Aorta (tissue), 5 donors: ENCODE measurements at places on chromosomes 5 and 9.

GRCh38 chr9:87793292-87793691 lies 67.4 kb downstream of the CTSL start:
- no peak for DNase-seq

DNA sequence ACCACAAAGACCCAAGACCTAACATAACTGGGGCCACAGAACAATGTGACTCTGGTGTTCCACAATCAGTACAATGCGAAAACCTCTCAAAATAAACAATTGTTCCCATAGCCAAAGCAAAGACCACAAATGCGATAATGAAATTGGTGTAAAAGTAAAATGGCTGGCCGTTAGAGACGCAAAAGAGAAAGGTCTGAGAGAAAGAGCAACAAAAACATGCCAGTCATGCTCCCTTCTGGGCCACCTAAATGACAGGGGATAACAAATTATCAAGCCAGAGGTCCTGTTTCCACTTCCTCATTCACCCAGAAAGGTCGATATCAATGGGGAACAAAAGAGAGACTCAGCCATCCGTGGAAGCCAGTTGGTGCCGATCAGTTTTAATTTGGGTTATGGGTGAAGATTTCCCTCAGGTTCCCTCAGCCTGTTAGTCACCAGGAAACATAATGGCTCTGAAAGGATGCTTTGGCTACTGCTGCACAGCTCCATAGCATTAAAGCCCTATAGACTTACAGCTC lies 9.2 kb upstream of the CFAP95 start:
- no peak for DNase-seq

- DNase-seq: no peak
Observed at GRCh38 chr5:176692839-176693476, 45.7 kb downstream of the TSPAN17 start.

DNA sequence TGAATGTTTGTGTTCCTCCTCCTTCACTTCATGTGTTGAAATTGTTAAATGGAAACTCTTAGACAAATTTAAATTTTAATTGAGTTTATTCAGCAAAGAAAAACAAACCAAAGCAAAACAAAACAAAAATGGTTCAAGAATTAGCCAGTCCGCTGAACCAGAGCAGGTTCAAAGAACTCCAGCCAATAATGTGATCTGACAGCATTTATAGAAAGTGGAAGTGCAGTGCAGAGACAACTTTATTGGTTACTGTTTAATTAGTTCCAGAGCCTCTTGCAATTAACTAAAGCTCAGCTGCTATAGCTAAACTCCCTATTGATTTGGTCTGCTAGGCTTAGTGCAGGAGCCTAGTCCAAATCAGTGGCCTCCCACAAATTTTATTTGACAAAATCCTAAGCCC lies 132.9 kb downstream of the RNF180 start:
- no peak for DNase-seq

GRCh38 chr9:8800196-8800595 lies 1000.6 kb upstream of the DMAC1 start:
- no peak for DNase-seq

DNA sequence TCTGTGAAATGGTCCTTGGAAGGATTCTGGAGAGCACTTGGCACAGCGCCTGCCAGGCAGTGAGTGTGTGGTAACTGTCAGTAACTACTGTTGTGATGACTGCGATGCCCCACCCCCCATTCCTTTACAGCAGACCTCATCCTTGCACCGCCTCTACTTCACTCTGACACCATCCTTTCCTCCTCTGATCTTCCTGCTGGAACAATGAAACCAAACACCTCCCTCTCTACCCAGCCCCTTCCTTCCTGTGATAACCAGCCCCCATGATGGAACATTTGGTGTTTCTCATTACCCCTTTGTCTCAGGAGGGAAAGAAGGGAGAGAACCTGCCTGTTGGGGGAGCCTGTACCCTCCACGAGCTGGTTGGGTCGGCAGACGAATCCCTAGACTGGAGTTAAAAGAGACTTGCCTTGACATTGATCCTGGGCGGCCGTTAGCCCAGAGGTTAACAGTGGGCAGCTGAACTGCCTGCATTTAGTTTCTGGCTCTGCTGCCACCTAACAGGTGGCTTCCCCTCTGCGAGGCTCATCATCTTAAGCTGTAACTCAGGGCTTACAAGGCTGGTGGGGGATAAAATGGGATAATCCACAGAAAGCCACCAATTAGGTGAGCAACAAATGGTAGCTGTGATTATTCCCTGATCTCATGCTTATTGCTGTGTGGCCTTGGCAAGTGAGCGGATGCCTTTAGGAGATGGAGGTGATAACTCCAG lies 34.2 kb upstream of the GRPEL2 start:
- DNase-seq: no peak

DNA sequence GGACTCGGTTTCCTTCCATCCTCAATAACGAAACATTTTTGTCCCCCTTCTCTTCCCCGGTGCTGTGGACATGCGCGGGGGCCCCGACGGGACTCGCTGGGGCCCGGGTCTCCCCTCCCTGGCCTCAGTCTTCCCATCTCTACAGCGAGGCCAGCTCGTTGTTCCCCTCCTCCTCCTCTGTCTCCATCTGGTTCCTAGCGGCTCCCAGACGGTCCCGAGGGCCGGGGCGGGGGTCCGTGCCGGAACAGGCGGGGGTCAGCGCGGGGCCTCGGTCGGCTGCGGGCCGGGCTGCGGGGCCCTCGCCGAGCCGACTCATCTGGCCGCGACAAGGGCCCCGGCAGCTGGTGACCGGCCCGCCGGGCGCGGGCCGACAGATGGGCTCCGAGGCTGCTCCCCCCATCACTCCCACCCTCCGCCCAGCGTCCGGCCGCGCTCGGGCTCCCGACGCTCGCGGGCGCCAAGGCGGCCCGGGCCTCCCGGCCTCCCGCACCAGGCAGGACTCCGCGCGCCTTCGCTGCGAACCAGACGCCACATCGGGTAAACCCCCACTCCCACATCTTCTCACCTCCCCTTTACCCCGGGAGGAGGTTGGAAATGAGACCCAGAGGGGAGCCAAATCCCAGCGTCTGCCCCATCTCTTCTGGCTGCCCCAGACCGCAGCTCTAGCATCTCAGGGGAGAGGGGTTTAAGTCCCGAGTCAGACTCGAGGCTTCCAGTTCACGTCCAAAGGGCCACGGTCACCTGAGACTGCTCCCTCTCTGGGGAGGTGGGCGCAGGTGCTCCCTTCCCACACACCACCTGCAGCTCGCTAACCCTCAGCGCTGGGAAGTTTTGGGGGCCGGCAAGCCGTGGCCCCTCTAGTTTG lies 8.1 kb downstream of the BARHL1 start:
- DNase-seq: no peak

DNA sequence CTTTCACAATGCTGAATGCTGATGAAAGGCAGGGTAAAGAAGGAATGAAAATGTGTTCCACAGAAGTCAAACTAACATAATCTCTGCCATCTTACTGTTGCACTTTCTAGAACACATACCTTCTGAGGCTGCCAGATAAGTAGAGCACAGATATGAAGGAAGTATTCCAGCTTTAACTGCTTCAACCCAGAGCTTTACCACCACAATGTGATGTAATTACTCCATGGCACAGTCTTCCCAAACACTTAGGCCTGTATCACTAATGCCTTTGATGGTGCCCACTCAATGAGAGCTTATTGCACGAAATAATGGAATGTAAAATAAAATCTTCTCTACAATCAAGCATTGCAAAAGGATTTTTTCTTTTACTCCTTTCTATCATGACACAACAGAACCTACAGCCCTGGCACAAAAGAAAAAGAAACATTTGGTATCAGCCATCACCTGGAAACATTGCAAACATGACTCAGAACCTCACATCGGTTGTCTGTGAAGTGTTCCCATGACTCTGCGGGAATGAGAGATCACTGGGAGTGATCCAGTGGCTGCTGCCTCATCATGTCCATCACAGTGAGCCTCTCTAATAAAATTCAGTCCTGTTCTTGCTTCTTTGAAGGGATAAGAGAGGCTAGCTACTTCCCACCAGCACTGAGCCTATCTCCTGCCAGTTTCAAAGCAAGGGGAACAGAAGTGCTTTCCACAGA lies 385.8 kb downstream of the EFNA5 start:
- no peak for DNase-seq

- no peak for DNase-seq
Observed at GRCh38 chr9:137065336-137065967, 4.9 kb downstream of the SAPCD2 start.

GRCh38 chr5:110716247-110717245 lies 9.9 kb downstream of the TMEM232 start:
- DNase-seq: no peak

- DNase-seq: peak; percentile 12
Observed at GRCh38 chr9:134196911-134197310, 32.5 kb upstream of the RNU6ATAC start.

- DNase-seq: peak; percentile 73
Observed at GRCh38 chr5:150672237-150672883, 11.3 kb downstream of the MYOZ3 start.

- no peak for DNase-seq
Observed at GRCh38 chr5:97107318-97107717, 35.1 kb downstream of the LIX1 start.

GRCh38 chr5:176396330-176396729 lies 7.8 kb downstream of the HIGD2A start:
- peak; percentile 3 for DNase-seq

- no peak for DNase-seq
Observed at GRCh38 chr5:170342153-170342725, 44.7 kb upstream of the LCP2 start.

GRCh38 chr5:153223376-153223775 lies 267.1 kb upstream of the GRIA1 start:
- DNase-seq: no peak

- DNase-seq: no peak
Observed at GRCh38 chr9:21778304-21778703, 24.1 kb upstream of the MTAP start.

GRCh38 chr5:171432583-171433351 lies 13.3 kb downstream of the FGF18 start:
- DNase-seq: peak; percentile 22

DNA sequence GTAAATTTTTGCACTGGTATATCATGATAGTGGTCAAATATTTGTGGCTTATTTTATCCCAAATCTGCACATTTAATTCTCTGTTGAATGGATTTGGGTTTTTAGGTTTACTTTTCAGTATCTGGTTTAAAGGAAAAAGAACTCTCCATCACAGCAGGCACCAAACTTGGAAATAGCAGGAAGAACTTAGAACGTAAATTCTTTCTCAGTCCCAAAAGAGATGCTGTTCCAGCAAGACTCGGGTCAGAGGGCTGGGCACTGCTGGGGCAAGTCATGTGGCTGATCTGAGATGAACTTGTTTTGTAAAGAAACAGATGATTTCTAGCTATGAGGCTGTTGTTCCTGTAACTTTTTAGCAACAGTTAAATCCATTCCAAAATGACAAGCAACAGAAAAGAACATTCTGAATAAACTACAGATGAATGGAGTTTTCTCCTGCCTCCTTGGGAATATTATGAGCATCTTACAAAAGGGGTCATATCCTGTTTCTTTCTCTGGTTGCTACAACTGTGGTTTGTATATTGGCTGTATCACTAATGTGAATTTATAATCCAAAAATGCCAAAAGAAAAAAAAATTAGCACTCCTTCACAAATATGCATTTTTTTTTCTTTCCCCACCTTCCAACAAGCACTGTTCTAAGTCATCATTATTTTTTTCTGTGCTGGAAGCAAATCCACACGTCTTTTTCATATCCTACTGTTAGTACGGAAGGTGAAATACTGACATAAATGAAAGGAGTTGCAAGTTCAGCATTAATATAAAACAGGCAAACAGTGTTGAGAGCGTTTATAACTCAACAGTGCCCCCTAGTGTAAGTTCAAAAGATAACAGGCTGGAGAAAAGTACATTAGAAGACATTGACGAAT lies 31.1 kb downstream of the OR2K2 start:
- peak; percentile 69 for DNase-seq

GRCh38 chr5:123170816-123171215 lies 81.8 kb downstream of the PRDM6 start:
- no peak for DNase-seq

GRCh38 chr9:78212868-78213267 lies 23.0 kb upstream of the CEP78 start:
- DNase-seq: no peak

DNA sequence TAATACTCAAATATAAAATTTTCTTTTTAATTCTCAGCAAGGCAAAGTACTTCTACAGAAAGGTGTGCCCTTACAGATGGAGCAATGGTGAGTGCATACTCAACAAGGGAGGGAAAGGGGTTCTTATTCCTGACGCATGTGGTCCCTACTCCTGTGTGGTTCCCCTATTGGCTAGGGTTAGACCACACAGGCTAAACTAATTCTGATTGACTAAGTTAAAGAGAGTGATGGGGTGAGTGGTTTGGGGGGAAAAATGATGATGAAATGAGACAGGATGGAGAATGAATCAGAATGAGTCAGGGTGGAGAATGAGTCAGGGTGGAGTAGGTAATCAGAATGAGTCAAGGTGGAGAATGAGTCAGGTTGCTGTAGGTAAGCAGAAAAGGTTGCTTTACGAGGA lies 22.9 kb upstream of the HMGCS1 start:
- no peak for DNase-seq

DNA sequence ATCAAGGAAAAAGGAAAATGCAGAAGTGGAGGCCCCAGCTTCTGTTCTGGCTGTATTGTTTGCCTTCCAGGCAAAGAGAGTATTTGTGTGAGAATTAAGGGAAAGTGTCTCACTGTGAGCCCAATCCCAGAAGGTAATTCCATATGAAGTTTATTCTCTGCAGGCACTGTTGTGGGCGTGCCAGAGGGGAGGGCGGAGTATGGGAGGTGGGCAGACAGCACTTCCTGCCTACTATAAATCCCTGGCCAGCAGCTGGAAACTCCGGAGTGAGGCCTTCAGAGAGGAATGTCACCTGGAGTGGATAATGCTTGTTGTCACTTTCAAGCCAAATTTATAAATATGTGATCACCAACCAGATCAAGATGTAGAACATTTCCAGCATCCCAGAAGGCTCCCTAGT lies 209.5 kb downstream of the ARHGAP26 start:
- no peak for DNase-seq

DNA sequence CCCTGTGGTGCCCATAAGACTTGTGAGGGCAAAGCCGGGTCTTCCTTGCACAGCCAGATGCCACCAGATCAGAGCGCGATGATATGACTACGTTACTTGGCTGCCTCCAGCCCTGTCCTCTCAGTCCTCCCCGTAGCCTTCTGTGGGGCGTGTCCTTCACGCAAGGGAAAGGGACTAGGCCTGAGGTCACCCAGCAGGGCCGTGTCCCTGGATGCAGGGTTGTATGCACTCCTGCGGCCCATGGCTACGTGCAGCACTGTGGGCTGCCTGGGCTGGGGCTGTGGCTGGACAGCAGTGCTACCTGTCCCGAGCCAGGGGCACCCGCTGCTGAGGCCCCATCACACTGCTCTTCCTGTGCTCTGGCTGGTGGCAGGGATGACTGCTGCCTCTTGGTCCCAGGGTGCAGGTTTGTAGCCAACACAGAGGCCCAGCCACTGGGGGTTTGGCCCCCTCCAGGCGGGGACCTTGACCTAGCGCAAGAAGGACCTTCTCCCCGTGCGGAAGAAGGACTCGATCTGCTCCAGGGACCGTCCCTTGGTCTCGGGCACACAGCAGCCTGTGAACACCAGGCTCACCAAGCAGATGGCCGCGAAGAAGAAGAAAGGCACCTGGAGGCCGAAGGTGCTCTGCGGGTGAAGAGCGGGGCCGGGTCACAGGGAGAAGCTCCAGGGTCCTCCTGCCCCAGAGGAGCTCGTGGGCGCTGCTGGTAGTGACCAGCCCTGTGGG lies 7.2 kb downstream of the SLC2A6 start:
- DNase-seq: no peak
